IMR-90 (cell line): ENCODE measurements at places on chromosomes 5 and 9.

GRCh38 chr5:15286650-15287049 is 213.3 kb upstream of the FBXL7 start:
- no peaks in the 10 kb centered on the region; the same call in 1 of the 2 replicates for H3K4me1 ChIP-seq
- no peak overlapping the region for H3K4me3 ChIP-seq
- no peak overlapping the region for H3K27ac ChIP-seq

- no peaks in the 10 kb centered on the region for H3K4me1 ChIP-seq
- no peaks in the 10 kb centered on the region for H3K36me3 ChIP-seq
- no peak overlapping the region for H3K27ac ChIP-seq
- no peak overlapping the region for H3K4me3 ChIP-seq
Observed at GRCh38 chr5:146704949-146705665, 173.4 kb downstream of the PPP2R2B start.

GRCh38 chr5:74017112-74017511 is 391.1 kb downstream of the ARHGEF28 start:
- no peaks in the 10 kb centered on the region for H3K36me3 ChIP-seq
- H3K27ac ChIP-seq: no peak overlapping the region
- H3K4me1 ChIP-seq: no peaks in the 10 kb centered on the region
- no peak overlapping the region for H3K4me3 ChIP-seq
- DNase-seq: no peak

DNA sequence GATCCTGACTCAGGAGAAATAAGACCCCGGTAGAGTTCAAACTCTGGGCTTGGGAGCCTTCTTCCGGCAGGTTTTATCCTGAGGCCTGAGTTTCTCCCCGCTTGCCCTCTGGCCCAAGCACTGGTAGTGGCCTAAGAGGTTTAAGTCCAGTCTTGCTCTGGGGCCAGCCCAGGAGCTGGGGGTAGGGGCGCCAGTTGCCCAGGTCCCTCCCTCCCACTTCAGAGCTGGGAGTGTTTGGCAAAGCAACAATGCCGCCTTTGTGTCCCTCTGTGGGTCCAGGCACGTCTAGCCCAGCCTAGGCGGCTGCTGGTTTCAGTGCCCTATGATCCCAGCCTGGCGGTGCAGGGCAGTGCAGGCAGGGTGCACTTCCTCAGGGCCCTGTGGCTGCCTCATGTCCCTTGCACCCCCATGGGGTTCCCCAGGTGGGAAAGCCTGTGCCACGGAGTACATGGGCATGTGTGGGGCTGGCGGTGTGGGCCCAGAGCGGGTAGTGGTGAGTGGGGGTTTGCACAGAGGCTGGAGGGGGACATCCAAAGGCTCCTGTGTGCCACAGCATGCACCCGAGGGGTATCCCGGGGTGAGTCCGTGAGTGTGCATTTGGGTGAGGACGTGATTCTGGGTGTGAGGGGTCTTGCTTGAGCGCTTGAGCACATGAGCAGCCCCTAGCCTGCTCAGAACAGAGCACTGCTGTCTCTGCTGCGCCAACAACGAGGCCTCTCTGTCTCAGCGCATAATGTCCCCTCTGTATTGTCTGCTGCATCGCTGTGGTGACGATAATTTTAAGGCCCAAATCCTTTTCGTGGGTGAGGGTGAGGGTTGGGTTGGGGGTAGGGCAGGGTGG is 61.7 kb upstream of the PSD2 start:
- H3K27me3 ChIP-seq: no peaks in the 10 kb centered on the region
- no peak overlapping the region for H3K4me3 ChIP-seq
- H3K4me1 ChIP-seq: peaks cover 3% of the 10 kb centered on the region
- no peaks in the 10 kb centered on the region for H3K36me3 ChIP-seq
- no peak overlapping the region for H3K27ac ChIP-seq

DNA sequence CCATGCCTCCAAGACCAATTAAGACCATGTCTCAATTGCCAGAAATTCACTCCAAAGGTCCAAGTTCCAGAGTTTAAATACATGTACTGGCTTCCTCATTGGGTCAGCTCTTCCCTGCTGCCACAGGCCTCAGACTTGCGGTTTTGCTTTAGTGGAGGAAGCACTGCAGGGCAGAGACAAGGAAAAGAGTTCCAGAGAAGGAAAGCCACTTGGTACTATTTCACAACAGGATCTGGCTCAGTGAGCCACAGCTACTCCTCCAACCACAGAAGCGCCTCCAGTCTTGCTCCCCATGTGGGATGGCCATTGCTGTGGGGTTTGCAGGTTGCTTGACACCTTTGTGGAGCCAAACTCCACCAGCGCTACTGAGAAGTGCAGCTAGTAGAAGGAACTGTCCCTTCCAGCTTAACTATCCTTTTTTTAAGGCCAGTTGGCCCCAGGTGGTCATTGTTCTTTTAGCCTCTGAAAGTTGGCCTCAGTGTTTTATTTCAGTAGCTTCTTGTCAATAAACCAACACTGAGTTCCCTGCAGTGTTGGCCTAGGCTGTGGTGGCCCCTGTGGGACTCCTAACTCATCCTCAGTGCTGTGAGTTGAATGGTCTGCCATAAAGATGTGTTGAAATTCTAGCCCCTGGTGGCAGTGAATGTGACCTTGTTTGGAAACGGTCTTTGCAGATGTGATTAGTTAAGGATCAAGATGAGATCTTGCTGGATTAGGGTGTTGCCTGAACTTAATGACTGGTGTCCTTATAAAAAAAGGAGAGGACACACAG is 93.7 kb upstream of the DAP start:
- H3K27ac ChIP-seq: no peak overlapping the region
- H3K4me1 ChIP-seq: peaks cover 13% of the 10 kb centered on the region
- DNase-seq: no peak
- H3K27me3 ChIP-seq: no peaks in the 10 kb centered on the region
